HFFc6 (cell line): ENCODE measurements at places on chromosomes 2 and 18. TPM values are rescaled to one million over a fixed set of nuclear protein-coding genes. Genes with fewer than 3 reads are reported as not detected.
A peak's percentile ranks its signal among the peaks of the same experiment; 100 is the strongest.

- peak; percentile 14 for DNase-seq
Measured at GRCh38 chr18:49021433-49022129, 70.8 kb upstream of the SMAD7 start.

DNA sequence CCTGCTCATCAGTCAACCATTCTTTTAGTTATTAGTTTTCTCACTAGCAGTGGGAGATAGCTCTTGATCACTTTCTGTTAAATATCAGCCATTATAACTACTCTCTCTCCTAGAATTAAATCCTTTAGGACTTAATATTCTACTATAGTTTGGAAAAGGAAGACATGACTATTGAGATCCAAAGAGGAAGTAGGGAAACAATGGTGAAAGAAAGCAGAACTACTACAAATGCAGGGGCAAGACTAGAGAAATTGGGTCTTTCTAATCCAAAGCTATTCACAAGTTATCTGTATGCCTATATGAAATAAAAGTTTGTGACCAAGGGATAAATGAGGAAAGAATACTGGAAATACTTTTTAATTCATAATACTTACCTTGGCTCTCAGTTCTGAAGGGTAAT lies 65.1 kb downstream of the SRBD1 start:
- DNase-seq, result no peak

DNA sequence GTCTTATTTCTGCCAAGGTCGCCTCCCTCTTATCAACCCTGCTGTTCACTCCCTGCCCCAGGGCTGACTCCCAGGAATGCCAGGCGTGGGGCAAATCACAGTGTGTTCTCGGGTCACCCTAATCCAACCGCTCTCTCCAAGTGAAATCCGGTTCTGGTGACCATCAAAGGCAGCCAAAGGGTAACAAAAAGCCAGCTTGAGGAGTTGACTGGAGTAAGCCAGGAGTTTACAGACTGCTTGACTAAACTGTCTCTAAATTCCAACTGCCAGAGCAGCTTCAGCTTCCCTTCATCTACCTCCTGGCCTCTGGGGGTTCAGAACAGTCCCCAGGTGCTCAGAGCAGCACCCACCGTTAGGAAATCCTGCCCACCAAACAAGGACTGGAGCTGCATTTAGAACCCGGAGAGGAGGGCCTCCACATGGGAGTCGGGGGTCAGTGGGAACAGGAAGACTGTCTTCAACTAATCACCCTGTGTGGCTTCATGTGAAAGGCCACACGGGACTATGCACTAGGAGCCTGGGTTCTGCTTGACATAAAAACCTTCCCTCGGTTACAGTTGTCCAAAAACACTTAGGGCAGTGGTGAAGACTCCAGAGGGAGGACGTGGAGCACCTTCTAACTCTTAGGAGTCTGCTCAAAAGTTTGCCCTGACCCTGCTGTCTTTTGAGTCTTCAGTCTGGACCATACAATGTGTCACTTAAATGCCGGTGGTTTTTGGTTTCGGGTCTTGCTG lies 24.2 kb upstream of the MCFD2 start:
- no peak for DNase-seq

DNA sequence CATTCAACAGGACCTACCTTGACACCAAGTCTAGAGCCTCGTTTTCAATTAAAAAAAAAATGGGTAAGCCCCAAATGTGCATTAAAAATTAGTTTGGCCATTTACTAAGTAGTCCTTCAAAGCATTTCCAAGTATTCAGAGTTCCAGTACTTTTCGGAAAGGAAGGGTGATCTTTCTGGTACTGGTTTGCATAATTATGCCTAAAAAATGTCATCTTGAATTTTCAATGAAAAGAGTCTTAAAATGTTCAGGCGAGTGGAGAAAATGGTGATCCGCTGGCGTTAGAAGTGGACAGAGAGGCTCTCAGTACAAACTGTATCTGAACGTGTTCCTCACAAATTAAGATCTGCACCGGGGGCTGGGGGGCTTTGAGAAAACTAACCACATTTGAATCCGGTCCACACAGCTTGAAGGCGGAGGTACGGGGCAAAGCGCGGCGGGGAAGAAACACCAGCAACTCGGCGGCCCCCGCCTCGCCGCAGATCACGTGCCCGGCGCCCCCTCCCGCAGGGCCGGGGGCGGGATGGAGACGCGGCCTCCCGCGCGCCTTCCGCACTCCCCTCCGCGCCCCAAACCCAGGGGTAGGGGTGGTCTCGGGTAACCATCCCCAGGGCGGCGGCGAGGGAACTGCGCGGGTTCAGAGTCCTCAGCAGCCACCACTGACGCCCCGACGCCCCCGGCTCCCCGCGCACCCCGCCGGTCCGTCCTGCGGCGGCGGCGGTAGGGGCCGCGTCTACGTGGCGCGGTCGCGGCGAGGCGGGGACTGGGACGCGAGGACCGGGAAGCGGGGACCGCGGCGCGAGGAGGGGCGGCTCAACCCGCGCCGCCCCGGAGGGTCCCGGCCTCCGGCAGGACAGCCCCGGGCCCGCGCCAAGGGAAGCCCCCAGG lies 564 bp downstream of the LPIN2 start:
- no peak for DNase-seq

DNA sequence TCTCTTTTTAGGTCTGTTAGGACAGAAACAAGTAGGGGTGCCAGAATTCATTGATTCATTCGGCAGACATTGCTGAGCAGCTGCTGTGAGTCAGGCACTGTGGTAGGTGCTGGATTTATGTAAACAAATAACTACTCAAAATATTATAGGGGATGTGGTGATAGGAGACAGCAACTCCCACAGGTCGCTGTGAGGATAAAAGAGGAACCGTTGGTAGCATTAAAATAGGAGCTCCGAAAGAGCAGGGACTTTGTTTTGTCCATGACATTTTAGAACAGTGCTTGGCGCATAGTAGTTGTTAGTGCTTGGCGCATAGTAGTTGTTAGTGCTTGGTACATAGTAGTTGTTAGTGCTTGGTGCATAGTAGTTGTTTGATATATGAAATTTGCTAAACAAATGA lies 29.2 kb downstream of the ATP6V1C2 start:
- no peak for DNase-seq

DNA sequence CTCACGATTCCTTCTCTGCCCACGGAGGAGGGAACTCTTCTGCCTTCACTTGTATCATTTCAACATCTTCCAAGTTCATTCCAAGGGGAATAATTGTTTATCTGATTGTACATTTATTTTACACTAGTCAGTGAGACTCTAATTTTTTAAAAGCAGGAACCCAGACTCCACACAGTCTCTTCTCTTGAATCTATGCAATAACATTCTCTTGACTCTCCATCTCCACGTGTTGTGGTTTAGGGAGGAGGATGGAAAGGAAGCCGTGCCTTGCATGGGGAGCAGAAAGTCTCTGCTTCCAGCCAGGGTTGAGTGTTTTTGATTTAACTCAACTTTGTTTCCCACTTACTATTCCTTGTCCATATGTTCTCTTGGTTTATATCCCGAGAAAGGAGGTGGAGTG lies 131.1 kb upstream of the RIOK3 start:
- DNase-seq, result no peak

DNA sequence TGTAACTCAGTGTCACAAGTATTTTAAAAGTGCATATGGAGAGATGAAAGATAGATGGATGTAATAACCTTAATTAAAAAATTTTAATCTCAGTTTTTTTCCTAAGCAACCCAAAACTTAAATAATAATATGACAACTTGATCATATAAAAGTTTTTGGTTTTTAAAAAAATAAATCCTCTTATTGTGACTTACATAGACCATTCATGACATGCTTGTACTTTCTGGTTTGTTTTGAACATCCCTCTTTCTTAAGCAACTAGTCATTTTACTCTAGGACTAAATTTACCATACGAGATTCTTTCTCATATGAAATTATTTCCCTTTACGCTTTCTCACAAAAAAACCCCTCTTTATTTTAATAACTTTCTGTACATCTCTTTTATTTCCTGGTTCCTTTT lies 6.5 kb upstream of the PLA2R1 start:
- DNase-seq, result no peak

DNA sequence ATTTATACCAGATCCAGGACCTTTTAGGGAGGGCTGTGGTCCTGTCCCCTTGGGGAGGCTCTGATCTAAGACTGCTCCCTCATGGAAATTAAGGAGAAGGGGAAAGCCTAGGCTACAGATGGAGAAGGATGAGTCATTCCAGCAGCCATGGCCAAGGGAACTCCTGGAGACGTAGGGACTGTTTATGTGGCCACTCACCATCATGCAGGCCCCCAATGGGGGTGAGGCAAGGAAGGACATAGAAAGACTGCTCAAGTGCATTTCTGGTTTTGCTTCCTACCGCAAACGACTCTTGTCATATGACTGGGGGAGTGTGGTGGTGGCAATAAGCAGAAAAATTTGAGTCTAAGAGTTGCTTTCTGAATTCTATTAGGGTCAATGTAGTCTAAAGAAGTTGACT lies 54.0 kb upstream of the CYP1B1 start:
- no peak for DNase-seq

GRCh38 chr2:171625006-171625405 lies 62.3 kb upstream of the DYNC1I2 start:
- DNase-seq, result no peak

- DNase-seq, result no peak
Measured at GRCh38 chr18:79200546-79201268, 131.5 kb downstream of the ATP9B start.

DNA sequence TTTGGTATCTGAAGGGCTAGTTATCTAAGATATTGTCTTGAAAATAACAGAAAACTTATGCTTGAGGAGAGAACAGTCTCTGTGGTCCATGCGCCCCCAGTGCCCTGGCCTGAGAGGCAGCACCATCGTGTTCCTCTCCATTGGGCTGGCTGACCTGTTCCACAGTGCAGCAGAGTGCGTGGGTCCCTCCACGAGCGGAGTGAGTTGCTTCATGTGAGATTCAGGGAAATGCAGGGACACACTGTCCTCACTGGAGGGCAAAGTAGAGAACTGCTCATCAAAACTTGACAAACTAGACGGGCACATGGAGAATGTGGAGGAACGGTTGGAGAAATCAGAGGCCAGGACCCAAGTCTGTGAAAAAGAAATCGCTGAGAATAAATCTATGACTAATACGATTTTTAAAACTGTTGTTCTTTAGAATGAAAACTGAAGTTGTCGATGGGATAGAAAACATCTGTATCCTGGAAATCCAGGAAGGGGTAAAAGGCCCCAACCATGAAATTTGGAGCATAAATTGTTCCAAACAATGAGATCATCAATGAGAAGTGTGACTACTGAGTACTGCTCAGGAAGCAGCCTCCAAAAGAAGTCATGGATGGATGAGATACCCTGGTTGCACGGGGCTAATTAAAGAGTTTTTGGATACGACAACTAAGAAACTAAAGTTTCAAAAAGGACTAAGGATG lies 58.1 kb downstream of the REV1 start:
- no peak for DNase-seq

GRCh38 chr2:108986916-108987510 lies 2.0 kb downstream of the EDAR start:
- no peak for DNase-seq

GRCh38 chr2:139201516-139201915 lies 421.3 kb upstream of the NXPH2 start:
- no peak for DNase-seq

The TCF23 gene
- total RNA-seq, result not detected in 3 replicates

The SLC30A3 gene
- not detected in 3 replicates for total RNA-seq
